Activated naive CD4-positive, alpha-beta T cell (primary cell): ENCODE measurements at places on chromosomes 5 and 9.

DNA sequence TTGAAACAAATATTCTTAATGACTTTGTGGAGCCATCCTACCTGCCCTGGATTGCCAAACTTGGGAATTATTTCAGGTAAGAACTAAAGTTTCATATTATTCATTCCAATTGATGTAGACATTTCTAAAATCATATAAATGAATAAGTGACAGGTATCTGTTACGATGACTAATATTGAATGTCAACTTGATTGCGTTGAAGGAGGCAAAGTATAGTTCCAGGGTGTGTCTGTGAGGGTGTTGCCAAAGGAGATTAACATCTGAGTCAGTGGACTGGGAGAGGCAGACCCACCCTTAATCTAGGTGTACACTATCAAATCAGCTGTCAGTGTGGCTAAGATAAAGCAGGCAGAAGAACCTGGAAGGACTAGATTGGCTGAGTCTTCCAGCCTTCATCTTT, 1688.4 kb upstream of the CDH9 start:
- DNase-seq: no peak

- no peak for DNase-seq
Measured at GRCh38 chr5:134889335-134889734, 15.2 kb downstream of the TXNDC15 start.

DNA sequence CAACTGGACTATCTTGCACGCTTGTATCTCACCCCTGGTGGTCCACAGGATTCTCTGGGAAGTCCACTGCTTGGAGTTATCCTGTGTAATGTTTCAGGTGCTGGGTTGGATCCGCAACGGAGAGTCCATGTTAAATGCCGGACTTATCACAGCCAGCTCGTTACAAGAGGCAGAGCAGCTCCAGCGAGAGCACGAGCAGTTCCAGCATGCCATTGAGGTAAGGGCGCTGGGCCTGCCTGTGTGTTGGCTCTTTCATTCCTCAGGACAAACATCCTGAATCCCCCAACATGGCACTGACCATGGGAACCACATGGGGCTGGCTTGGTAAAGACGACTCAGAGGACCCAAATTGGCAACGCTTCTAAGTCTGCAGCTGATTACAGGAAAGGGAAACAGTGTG, 214.8 kb upstream of the OTULINL start:
- DNase-seq: no peak

DNA sequence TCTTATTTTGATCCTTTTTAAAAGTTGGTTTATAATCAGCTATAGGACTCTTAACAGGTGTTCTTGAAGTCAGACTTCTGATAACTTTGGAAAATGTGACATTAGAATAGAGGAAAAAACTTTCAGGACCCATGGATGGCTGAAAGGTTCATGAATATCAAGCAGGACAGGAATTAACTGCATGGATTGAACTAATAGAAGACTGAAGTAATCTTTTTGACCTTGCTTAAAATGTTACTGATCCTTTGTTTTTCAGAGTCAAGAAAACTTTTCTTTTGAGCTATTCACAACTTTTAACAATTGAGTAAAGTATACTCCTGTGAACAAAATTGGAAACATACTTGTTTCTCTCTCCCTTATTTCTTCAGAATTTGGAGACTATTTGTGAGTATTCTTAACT, 79.2 kb downstream of the PLK2 start:
- DNase-seq: no peak

DNA sequence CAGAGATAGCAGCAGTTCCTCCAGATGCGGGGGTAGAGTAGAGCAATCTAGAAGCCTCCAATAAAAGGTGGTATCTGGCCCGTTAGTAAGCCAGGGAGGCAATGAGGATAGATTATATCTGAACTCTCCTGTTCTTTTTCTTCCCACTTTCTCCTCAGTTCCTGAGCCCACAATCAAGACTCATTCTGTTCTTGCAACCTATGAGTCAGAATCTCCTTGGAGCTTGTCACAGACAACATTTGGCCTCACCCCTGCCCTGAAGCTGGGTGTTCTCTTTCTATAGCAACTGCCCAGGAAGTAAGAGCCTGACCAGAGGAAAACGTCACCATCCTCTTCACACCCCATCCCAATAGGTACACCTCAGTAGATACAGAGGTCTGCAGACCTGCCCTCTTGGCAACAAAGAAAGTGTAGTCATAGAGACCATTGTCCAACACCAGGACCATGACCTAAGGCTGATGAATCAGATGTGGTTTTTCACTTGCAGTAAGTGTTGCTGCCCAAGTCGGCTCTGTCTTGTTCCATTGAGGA, 76.3 kb upstream of the PCA3 start:
- DNase-seq: no peak

DNA sequence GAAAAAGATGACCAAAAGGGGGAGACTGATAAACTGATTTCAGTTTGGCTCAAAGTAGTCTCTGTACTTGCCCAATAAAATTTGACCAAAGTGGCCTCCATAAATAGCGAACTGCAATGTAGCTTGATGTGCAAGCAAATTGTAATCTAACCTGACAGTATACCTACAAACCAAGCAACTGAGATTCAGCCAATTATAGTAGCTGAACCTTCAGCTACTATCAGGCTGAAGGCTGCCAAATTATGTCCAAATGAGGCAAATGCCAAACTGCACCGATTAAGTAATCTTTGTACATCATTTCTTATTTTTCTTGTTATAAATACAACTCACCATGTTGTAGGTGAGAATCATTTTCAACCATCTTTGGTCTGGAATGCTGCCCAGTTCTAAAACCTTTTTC, 390.6 kb downstream of the CDH9 start:
- DNase-seq: no peak
